Naive thymus-derived CD8-positive, alpha-beta T cell (primary cell): ENCODE measurements at places on chromosomes 1 and 21.

DNA sequence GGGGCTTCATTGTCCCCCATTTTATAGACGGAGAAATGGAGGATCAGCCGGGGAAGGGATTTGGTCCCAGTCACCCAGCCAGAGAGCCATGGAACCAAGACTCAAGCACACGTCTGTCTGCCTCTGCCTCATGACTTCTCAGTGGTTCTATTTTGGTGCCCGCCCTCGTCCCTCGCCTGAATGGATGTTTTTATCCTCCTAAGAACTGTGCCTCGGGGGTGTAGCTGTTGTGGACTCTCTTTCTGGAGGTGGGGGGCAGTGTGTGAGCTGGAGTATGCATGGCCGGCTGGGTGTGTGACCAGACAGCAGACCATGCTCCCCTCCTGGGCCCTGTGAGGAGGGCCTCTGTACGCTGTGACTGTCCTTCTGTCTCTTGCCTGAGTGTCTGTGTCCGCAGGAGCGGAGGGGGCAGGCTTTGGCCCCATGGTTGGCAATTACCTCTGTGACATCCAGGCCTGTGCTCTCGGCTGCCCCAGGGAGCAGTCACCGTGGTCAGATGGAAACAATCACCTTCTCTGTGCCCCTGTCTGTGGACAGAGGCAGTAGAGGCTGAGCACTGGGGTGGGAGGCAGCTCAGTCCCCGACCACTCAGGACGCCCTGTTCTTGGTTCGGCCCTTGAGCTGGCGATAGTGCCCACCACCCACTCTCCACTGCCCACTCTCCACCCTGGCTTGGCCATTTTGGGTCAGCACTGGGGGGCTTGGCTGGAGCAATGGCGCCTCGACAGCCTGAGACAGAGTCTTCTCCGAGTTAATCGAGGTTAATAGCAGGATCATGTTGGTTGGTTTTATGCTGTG lies 20.4 kb downstream of the WNT4 start:
- peak overlapping the region; percentile 27 for H3K27ac ChIP-seq
- no peak for DNase-seq
- peaks cover 8% of the 10 kb centered on the region for H3K4me1 ChIP-seq

DNA sequence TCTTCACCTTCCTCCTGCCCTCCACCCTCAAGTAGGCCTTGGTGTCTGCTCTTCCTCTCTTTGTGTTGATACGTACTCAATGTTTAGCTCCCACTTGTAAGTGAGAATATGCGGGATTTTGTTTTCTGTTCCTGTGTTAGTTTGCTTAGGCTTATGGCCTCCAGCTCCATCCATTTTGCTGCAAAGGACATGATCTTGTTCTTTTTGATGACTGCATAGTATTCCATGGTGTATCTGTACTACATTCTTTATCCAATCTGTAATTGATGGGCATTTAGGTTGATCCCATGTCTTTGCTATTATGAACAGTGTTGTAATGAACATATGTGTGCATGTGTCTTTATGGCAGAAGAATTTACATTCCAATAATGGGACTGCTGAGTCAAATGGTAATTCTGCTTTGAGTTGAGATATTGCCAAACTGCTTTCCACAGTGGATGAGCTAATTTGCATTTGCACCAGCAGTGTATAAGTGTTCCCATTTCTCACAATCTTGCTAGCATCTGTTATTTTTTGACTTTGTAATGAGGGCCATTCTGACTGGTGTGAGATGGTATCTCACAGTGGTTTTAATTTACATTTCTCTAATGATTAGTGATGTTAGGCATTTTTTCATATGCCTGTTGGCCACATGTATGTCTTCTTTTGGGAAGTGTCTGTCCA lies 272.7 kb downstream of the SDCCAG8 start:
- peaks cover 9% of the 10 kb centered on the region for H3K4me1 ChIP-seq
- H3K36me3 ChIP-seq, result peaks cover 18% of the 10 kb centered on the region
- no peak for DNase-seq
- no peaks in the 10 kb centered on the region for H3K27me3 ChIP-seq

DNA sequence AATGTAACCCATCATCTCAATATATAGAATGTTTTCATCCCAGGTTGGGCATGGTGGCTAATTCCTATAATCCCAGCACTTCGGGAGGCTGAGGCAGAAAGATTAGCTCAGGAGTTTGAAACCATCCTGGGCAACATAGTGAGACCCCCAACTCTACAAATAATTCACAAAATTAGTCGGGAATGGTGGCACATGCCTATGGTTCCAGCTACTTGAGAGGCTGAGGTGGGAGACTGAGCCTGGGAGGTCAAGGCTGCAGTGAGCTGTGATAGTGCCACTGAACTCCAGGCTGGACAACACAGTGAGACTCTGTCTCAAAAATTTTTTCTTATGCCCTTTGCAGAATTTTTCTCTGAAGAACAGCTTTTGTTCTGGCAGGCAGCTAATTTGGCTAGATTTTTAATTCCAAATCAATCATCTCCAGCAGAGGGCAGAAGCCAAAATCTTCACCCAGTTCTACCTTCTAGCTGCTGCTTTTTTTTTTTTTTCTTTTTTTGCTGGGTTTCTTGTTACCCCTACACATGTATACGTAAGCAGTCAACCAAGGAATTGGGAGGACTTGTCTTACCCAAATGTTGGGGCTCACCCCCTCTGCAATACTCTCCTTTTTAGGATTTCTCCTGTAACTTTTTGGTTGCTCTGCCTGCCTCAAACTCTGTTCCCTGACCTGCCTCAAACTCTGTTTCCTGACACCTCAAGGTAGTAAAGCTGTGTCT lies 2.7 kb upstream of the RAD54L start:
- H3K27ac ChIP-seq, result no peak overlapping the region
- peaks cover 19% of the 10 kb centered on the region for H3K4me1 ChIP-seq
- H3K27me3 ChIP-seq, result no peaks in the 10 kb centered on the region
- no peak for DNase-seq
- H3K36me3 ChIP-seq, result no peaks in the 10 kb centered on the region

- no peak overlapping the region for H3K4me3 ChIP-seq
- H3K4me1 ChIP-seq, result no peaks in the 10 kb centered on the region
- H3K27me3 ChIP-seq, result peaks cover 2% of the 10 kb centered on the region
- H3K27ac ChIP-seq, result no peak overlapping the region
- no peaks in the 10 kb centered on the region for H3K36me3 ChIP-seq
- no peak for DNase-seq
Observed at GRCh38 chr1:240646571-240647240, 34.8 kb upstream of the GREM2 start.

GRCh38 chr1:25771221-25772114 lies 28.5 kb upstream of the SELENON start:
- peaks cover 5% of the 10 kb centered on the region for H3K36me3 ChIP-seq
- H3K4me3 ChIP-seq, result peak overlapping the region; percentile 82
- peaks cover 73% of the 10 kb centered on the region for H3K4me1 ChIP-seq
- no peaks in the 10 kb centered on the region for H3K27me3 ChIP-seq

DNA sequence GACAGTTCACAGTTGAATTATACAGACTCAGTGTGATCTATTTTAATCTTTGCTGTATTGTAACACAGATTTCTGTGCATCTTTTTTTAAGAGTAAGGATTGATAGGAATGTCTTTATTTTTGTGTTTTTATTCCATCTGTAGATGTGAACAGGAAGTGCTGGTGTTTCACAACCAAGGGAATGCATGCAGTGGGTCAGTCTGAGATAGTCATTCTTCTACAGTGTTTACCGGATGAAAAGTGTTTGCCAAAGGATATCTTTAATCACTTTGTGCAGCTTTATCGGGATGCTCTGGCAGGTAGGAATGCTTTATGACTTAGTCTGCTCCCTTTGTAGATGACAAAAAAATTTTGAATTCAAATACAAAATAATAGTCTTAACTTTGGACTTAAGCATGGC lies 84.5 kb downstream of the CC2D1B start:
- peaks cover 55% of the 10 kb centered on the region for H3K36me3 ChIP-seq
- no peaks in the 10 kb centered on the region for H3K4me1 ChIP-seq
- H3K27ac ChIP-seq, result no peak overlapping the region
- H3K27me3 ChIP-seq, result no peaks in the 10 kb centered on the region
